Left hindlimb (tissue), 1 donor: ENCODE measurements at places on chromosomes 7 and 10.

DNA sequence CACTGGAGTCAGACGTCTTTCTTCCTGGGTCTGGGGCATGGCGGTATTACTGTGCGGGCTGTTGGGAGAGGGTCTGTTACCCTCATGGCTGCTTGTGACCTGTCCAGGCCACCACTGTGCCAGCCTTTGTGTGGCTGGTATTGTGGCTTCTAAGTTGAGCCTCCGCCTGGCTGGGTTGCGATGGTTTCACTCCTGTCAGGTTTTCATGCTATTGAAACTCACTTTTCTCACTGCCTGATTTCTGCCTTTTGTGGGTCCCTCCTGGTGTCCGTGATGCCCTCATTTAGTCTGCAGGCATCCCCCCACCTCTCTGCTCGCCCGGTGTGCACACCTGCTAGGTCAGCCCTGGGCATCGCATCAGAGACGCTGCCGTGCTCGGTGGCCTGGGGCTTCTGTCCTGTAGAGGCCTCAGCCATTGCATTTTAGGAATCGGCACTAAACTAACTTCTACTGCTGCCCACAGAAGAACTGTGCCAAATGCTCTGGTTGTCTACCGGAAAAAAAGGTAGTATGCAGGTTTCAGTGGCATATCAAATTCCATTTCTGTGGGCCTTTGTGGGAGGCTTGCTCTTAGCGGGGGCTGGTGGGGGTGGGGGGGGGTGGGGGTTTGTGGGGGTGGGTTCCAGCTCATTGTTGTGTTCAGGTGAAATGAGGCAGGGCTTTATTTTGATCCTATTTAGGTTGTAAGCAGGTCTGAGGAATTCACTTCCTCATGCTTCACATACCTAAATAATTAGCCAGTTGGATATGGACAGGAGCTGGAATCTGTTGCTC is 64.3 kb downstream of the MGMT start:
- DNase-seq: no peak

DNA sequence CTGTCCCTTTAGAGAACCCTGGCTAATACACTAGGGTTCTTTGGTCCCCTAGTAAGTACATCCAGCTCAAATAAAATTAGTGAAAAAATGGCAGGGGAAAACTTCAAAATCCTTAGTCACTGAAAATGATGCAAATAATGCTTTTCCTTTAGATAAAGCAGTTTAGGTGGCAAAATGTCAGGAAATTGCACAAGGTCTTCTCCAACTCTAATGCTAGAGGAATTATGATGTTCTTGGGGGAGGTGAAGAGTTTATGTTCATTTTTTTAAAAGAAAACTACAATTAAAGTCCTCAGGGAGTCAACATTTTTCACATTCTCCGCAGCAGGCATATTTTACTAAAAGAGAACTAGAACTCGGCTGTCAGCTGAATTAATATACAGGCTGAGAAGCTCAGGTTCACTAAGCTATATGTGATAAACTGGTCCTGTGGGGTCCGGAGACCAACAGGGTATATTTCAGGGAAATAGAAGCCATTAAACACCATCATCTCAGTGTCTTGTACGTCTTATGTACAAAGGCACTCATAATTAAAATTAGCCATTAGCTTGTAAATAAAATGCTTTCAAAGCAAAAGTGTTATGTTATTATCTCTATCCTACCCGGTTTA is 1164.7 kb upstream of the AUTS2 start:
- no peak for DNase-seq

DNA sequence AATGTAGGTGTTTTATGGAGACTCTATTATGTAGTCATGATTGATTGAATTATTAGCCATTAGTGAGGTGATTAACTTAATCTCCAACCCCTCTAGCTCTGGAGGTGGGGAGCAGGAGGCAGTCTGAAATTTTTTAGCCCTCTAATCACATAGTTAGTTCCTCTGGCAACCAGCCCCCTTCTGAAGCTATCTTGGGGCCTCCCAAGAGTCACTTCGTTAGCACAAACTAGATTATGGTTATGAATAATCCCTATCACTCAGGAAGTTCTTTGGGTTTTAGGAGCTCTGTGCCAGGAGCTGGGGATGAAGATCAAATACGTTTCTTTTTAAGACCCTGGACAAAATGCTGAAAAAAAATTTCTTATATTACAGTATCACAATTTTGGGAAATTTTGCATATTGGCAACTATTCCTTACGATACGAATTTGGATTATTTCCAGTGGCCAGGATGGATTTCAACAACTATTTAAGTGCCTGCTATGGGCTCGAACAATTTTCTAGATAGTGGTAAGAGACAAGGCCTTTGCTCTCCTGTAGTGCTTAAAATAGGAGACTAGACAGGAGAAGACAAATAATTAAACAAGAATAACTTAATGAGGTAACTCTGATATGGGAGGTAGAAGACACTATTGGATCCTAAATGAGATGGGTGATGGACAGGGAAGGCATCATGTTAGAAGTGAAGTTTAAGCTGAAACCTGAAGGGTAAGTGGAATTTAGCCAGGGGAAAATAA is 52.9 kb downstream of the BTAF1 start:
- DNase-seq: no peak

GRCh38 chr7:101377189-101377736 is 14.6 kb downstream of the COL26A1 start:
- DNase-seq: no peak
